Uterus (tissue), 4 donors: ENCODE measurements at places on chromosomes 13 and 19. TPM values are rescaled to one million over a fixed set of nuclear protein-coding genes. Genes with fewer than 3 reads are reported as not detected.

- no peak for DNase-seq
- H3K36me3 ChIP-seq, result no peaks in the 10 kb centered on the region
- no peak overlapping the region for H3K27ac ChIP-seq
Measured at GRCh38 chr19:19347401-19348110, 26.9 kb downstream of the MAU2 start.

GRCh38 chr19:57099199-57099661, 20.6 kb upstream of the USP29 start:
- H3K36me3 ChIP-seq, result no peaks in the 10 kb centered on the region
- H3K4me1 ChIP-seq, result no peaks in the 10 kb centered on the region
- H3K27me3 ChIP-seq, result no peaks in the 10 kb centered on the region
- no peak overlapping the region for H3K27ac ChIP-seq
- no peak overlapping the region for H3K4me3 ChIP-seq

The DCLK1 gene
- 102 TPM for total RNA-seq

The NCR1 gene
- total RNA-seq, result not detected

The CEACAM8 gene
- total RNA-seq, result 0.51 TPM
